ENCODE measurements at places on chromosomes 4 and X.

DNA sequence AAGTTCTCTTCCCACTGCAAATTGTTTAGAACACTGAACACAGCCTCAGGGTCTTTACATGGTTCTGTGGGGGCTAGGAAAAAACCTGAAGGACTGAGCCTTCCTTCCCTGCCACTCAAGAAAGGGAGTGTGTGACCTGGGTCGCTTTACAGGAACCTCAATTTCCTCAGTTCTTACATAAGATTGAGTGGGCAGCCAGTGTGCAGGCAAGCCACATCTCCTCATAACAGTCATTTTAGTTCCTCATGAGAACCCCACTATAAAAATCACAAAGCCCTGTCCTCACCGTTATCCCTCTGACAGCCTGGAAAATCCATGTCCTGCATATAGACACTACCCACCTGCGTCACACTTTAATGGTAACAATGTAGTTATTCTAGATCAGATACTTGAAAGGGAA lies 2.1 kb upstream of the ETDC start:
- DNase-seq = no peak

- no peak for DNase-seq
Measured at GRCh38 chr4:94642561-94642866, 115.2 kb upstream of the BMPR1B start.

- DNase-seq = no peak
Measured at GRCh38 chr4:147740176-147740575, 8.3 kb downstream of the ARHGAP10 start.

DNA sequence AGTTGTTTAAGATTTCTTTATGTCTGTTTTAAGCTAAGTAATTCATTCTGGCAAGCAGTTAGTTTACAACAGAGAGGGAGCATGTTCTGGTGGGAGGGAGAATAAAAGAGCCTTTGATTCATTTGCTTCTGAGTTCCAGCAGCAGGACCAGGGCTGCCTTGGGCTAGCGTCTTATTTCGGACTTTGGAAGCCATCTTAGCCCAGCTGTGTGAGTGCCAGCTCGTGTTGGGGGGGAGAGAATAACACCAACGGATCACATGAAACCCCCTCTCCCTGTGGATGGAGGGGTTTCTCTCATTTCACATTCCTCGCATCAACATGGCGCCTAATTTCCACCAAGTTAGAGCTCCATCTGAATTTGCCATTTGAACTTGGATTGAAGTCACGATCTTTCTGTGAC lies 7.4 kb downstream of the GAB1 start:
- DNase-seq = no peak

GRCh38 chr4:184463158-184463557 lies 11.2 kb downstream of the IRF2 start:
- DNase-seq = no peak

- DNase-seq = peak; percentile 71
Measured at GRCh38 chrX:19739683-19740082, 147.7 kb downstream of the SH3KBP1 start.

GRCh38 chr4:97868097-97868496 lies 275.2 kb downstream of the STPG2 start:
- no peak for DNase-seq

DNA sequence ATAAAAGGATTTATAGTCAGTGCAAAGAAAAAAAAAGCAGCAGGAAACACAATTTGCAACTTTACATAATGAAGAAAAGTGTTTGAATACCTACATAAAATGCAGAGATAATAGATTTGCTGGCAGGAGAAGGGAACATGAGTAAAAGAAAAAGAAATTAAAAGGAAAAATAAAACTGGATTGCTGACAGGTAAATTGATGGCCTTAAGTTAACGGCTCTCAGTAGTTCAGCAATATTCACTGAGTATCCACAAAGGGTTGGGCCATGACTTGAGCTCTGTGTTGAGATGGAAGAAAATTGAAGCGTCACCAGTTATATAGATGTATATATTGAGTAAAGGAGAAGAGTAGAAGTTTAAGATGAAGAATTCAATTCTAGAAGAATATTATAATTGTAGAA lies 330.1 kb upstream of the VCX start:
- no peak for DNase-seq

DNA sequence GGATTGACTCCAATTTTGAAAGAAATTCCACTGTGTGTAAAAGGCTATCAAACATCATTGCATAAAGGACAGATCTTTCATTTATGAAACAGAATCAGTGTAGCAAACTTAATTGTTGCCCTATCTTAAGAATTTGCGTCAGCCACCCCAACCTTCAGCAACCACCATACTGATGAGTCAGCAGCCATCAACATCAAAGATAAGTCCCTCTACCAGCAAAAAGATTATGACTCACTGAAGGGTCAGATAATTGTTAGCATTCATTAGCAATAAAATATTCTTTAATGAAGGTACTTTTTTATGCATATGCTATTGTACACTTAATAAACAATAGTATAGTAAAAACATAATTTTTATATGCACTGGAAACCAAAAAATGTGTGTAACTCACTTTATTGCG lies 15.8 kb upstream of the GRSF1 start:
- DNase-seq = no peak

DNA sequence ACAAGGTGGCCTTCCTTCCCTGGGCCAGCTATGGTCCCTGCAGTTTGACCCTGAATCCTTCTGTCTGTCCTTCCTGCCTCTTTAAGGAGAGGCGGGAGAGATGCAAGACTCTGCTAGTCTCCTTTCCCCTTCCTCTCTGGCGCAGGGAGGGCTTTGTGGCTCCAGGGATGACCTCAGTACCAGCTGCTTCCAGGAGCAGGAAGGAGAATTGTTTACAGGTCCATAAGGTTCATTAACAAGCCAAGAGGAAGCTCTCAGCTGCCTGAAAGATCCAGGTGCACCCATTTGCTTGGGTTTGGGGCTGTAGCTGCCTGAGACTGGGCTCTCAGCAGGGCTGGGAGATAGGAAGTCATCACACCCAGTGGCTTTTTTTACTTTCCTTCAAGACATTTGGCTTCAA lies 4.0 kb upstream of the FATE1 start:
- no peak for DNase-seq

GRCh38 chr4:78480286-78480685 lies 71.3 kb upstream of the ANXA3 start:
- DNase-seq = no peak

DNA sequence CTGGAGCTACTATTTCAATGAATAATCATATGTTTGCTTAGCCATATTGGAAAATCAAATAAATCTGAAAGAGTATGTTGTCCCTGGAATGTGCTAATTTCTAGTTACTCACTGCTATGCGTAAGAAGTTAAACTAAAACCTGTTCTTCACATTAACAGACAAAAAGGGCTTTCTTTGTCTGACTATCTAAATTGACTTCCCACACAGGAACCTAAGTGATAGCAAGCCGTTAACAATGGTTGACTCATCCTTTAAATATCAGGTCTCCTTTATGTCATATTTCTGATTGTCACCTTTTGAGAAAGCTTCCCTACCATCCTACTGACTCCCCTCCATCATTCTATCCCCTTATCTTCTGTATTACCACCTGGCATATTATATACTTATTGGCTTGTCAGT lies 81.4 kb downstream of the AMELX start:
- no peak for DNase-seq

GRCh38 chrX:87900320-87900908 lies 382.8 kb downstream of the KLHL4 start:
- DNase-seq = no peak

GRCh38 chrX:12115377-12115776 lies 22.9 kb upstream of the FRMPD4 start:
- no peak for DNase-seq

GRCh38 chr4:37648084-37648817 lies 37.9 kb downstream of the RELL1 start:
- DNase-seq = peak; percentile 95

- DNase-seq = no peak
Measured at GRCh38 chr4:184450743-184451535, 23.4 kb downstream of the IRF2 start.

GRCh38 chr4:15232366-15233263 lies 195.2 kb upstream of the C1QTNF7 start:
- DNase-seq = no peak

DNA sequence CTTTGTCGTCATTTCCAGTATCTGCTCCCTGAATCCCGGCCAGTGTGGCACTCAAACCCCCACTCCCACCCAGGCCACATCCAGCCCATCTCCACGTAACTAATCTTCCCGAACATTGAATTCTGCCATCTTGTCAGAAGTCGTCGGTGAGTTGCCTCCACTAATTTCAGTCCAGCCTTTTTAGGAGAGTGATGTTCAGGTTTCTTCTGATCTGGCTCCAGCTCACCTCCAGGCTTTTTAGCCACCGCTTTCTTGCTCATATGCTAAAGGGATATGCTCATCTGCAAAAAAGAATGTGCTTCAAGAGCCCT lies 1.3 kb downstream of the TMEM165 start:
- no peak for DNase-seq

DNA sequence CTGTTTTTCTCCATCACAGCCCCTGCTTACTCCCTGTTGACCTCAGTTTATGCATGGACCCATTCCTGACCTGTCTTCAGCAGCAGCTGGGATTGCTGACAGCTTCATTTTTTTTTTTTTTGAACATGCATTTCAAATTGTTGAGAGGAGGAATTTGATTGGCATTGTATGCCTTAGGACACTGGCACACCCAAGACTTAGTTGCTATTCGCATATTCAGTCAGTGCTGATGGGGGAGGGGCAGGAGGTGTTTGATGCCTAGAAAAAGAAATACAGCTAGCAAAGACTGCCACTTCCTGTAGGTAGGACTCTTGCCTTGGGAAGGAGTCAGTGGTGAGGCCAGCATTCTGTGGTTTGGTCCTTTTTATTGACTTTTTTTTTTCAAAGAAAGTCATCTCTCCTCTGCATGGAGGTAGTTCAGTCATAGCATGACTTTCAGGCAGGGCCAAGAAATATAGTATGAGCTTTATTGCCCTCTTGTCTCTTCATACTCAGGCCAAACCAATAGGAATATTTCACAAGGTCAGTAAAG lies 33.6 kb upstream of the XK start:
- DNase-seq = no peak

DNA sequence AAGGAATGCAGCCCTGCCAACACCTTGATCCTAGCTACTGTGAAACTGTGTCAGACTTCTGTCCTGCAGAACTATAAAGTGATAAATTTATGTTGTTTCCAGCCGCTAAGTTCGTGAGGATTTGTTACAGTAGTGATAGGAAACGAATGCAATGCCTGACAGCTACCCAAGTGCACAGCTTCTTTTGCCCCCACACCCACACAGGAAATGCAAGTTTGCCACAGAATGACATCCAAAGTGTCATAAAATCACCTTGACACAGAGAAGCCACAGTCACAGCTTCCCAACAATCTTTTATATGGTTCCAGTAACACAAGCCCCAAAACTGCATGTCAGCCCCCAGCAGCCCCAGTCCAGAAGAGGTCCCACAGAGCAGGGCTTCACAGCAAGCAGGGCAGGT lies 216.9 kb upstream of the S100G start:
- DNase-seq = no peak

- no peak for DNase-seq
Measured at GRCh38 chr4:43224559-43224958, 332.0 kb downstream of the GRXCR1 start.

- DNase-seq = no peak
Measured at GRCh38 chrX:150990910-150991309, 7.8 kb downstream of the HMGB3 start.

GRCh38 chr4:109441862-109442458 lies 8.3 kb downstream of the SEC24B start:
- no peak for DNase-seq

DNA sequence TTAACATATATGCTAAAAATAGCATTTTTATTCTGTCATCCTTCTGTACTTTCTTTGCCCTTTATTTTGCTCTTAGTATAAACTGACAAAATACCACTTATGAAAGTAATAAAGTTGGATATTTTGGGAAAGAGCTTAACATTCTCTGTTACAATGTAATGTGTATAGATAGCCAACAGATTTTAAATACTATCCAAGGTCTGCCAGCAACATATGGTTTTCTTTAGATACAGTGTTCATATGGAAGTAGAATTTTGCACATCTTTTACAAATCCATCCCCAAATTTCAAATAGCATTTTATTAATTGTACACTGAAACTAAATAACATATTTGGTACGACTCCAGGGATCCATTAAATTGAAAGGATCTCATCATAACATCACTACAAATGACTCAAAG lies 268.6 kb upstream of the PCDH18 start:
- no peak for DNase-seq

DNA sequence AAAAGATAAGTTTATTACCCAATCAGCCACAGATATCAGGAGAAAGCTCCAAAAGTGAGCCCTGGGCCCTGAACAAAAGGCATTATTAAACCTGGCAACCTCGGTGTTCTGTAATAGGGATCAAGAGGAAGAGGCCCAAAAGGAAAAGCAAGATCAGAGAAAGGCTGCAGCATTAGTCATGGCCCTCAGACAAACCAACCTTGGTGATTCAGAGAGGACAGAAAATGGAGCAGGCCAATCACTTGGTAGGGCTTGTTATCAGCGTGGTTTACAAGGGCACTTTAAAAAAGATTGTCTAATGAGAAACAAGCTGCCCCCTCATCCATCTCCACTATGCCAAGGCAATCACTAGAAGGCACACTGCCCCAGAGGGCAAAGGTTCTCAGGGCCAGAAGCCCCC lies 75.7 kb downstream of the AGTR2 start:
- DNase-seq = no peak

DNA sequence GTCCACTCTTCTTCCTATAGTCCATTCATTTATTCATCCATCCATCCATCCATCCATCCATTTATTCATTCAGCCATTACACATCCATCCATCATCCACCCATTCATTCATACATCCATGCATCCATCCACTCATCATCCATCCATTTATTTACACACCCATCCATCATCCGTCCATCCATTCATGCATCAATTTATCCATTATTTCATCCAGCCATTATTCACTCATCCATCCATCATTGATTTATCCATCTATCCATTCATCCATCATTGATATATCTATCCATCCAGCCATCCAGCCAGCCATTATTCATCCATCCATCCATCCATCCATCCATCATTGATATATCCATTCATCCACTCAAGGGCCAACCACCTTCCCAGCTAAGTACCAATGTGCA lies 12.7 kb downstream of the CPZ start:
- no peak for DNase-seq

- no peak for DNase-seq
Measured at GRCh38 chr4:18025288-18025687, 3.7 kb upstream of the LCORL start.

DNA sequence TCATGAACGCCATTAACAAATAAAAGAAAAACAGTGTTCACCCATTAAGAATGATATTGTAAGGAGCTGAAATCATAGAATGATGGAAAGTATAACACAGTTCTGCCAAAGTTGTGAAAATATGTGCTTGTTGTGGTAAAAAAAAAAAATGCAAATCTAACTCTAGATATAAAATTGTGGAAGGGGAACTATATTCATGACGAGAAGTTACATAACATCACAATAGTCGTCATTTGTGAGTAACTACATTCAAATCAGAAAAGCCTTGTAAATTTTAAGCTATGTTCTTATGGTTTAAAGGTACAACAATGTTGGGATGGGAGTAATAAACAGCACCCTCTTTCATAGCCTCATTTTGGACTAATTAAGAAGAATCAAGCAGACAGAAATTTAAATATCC lies 57.6 kb upstream of the PRDM8 start:
- no peak for DNase-seq

Data from Caco-2 (cell line).